NCI-H1105 (cell line): ENCODE measurements at places on chromosomes 16 and 17.
A peak's percentile ranks its signal among the peaks of the same experiment; 100 is the strongest.

DNA sequence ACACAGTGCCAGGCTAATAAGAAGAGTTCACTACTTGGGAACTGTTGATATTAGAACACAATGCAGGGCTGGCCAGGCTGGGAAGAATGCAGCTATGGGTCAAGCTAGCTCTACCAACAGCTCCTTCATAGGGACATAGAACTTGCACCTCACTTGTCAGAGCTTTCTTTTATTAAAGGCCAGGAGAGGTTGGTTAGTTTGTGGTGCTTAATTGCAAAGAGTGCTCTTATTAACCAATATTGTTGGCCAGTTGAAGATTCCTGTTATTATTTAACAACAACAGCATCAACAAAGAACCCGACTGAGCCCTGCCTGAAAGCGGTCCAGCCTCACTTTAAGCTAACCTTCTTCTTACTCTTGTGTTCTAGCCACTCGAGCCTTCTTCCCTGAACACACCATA, 43.4 kb upstream of the ANKFN1 start:
- no peak for DNase-seq

DNA sequence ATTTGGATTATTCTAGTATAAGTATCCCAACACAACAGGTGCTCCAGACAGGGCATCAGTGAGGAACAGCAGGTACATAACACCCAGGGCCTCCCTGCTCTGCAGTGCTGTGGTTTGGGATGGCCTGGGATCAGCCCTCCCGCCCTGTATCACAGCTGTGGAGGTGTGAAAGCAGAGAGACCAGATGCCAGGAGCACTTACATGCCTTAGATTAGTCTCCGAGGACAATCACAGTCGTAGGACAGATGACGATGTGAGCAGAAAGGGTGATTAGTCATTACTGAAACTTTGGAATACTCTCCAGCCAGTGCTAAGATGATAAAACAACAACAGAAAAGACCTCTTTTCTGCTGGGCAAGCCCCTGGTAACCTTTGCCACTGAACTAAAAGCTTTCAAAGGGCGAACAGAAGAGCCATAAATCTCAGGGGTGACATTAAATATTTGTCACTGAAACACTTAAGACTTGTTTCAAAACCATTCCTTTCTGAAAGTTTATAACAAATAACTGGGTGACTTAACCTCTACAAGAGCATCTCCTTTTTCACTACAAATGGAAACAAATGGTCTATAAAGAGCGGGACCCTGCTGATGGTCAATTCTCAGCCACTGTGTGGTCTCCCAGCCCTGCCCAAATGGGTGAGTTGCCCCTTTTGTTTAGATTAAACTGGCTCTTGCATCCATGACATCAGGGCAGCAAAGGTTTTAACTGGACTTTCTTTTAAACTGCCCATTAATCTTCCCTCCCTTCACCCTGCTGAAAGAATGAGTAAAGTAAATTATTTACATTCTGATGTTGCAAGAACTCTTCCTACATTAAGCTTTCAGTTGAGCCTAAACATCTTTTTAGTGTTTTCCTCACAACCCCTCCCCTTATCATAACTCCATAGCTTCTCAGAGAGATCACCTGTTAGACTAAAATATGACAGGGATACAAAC, 183.1 kb upstream of the COX10 start:
- no peak for DNase-seq

GRCh38 chr17:7807206-7807605, 26.8 kb upstream of the KDM6B start:
- no peak for DNase-seq

DNA sequence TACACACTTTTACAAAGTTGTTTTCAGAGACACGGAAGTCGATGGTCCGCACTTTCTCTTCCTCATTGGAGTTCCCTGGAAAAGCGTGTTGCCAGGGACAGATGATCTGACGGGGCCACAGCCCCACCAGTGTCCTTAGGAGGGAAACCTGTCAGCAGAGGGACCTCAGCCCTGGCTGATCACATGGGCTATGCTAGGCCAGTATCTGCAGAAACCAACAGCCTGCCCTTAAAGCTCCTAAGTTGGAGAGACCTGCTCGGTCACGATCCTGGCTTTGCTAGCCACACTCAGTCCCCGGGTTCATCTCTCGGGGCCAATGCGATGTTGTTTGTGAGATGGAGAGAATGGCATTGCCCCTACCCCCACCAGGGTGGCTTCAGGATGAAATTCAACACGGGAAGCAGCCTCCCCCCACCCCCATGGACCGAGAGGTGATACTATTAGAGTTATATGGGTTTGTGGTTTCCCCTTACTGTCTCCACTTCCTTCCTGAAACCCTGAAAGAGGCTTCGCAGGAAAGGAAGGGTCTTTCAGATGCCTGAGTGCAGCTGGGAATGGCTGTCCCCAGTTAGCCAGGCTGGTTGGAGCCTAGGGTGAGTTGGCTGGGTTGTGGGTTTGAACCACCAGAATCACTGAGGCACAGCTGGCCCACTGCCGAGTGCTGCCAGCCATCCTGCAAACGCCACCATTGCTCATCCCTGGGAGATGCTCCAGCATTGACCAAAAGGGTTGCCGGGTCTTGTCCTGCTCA, 16.6 kb downstream of the RMI2 start:
- DNase-seq: no peak

DNA sequence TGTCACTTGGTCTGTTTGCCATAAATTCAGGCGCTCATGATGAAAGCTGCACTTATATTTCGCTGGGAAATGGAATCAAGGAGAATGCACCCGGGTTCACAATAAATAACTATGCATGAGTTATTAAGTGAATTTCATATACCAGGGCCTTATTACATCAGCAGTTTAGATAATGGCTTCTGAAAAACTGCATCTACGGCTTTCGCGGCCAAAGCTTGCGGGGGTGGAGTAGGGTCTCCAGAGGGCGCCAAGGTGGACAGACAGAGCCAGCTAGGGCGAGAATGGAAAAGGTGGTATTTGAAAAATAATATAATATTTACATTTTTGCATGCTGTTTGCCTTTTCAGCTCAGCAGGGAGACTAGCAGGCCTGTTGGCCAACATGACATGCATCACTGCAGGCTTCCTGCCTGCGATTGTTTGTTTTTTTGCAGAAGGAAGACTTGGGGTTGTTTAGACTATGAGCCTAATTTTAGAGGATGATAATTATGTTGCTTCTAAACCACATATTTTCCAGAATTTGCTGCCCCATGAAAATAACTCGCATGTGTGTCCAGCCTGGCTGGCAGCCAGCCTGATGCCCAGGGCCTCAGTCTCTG, 173.8 kb upstream of the IRX3 start:
- no peak for DNase-seq

DNA sequence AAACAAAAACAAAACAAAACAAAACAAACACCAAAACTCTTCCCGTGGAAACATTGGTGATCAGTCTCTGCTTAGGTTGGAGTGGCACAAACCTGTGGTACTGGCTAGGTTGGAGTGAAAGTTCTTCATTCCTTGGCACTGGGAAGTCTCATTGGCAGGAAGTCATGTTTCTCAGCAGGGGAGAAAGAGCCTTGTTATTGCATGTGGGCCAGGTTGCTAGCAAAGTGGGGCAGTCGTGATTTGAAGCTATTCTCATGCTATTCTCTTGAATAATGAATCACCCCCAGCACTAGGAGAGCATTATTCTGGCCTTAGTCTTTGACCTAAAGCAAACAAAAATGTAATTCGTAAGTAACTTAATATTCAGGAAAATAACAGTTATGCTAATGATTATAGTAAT, 24.3 kb upstream of the B4GALNT2 start:
- no peak for DNase-seq

- DNase-seq: peak; percentile 25
Observed at GRCh38 chr16:23148513-23149266, 562 bp downstream of the USP31 start.

- DNase-seq: no peak
Observed at GRCh38 chr16:56275076-56275475, 83.8 kb downstream of the GNAO1 start.

- no peak for DNase-seq
Observed at GRCh38 chr16:24298548-24299167, 42.5 kb downstream of the CACNG3 start.

GRCh38 chr16:86367291-86368072, 142.8 kb upstream of the FOXF1 start:
- no peak for DNase-seq

DNA sequence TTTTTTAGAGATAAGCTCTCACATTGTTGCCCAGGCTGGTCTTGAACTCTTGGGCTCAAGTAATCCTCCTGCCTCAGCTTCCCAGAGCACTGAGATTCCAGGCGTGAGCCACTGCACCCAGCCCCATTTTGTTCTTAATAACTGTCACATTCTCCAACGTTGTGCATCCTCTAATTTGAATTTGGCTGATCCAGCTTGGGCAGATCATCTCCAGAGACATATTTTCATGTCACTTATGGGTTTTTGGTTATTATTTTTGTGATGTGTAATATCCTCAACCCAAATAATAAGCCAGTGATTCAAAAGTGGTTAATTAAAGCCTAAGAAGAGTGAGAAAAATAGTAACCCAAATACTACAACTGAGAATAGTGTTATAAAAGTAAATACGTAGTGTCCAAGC, 16.2 kb upstream of the COL1A1 start:
- no peak for DNase-seq

- no peak for DNase-seq
Observed at GRCh38 chr17:68697850-68698361, 96.7 kb upstream of the FAM20A start.

- DNase-seq: no peak
Observed at GRCh38 chr17:14833201-14833785, 431.8 kb downstream of the PMP22 start.

DNA sequence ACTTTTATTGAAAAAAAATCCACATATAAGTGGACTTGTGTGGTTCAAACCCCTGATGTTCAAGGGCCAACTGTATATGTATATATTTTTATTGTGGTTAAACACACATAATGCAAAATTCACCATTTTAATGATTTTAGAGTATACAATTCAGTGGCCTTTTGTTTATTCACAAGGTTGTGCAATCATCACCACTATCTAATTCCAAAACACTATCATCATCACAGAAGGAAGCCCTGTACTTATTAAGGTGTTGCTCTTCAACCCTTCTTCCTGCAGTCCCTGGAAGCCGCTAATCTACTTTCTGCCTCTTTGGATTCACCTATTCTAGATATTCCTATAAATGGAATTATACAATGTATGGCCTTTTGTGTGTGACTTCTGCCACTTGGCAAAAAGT, 23.0 kb downstream of the MAP2K6 start:
- no peak for DNase-seq

- no peak for DNase-seq
Observed at GRCh38 chr17:16924696-16925440, 47.0 kb downstream of the TNFRSF13B start.

DNA sequence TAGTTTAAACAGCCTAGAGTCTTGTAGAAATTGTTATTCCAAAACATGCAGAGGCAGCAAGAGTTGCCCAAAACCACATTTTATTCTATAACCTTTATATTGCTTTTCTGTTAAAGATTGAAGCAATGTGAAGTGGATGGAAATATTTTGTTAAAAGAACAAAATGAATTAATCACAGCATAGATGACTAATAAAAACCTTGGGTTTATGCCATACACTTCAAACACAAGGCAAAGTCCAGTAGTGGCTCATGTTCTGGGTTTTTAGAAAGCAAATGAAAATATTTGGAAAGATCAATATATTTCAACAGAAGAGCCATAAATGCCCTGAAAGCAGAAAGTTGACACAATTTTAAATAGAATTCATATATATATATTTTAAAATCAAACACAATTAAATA, 36.7 kb upstream of the ULK2 start:
- DNase-seq: no peak

DNA sequence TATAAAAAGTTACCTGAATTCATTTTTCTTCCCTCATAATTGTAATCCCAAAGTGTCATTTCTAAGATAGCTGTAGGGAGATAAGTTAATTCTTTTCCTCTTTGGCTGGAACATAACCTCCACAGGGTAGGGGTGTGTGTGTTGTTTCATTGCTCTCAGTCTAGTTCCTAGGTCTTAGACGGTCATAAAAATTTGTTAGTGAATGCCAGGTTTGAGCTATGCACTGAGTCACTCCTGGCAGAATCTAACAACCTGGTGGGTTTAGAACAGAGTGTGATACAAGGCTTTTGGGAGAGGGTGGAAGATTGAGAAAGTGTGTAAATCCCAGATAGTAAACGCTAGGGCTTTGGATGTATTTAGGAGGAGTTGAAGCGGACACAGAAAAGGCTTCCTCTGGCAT, 894 bp upstream of the PHKG2 start:
- DNase-seq: no peak

GRCh38 chr17:2995886-2996809, 67.3 kb downstream of the OR1D5 start:
- no peak for DNase-seq

- peak; percentile 48 for DNase-seq
Observed at GRCh38 chr17:46002311-46002972, 3.4 kb downstream of the STH start.

- no peak for DNase-seq
Observed at GRCh38 chr17:42307362-42307927, 19.1 kb downstream of the STAT5A start.

DNA sequence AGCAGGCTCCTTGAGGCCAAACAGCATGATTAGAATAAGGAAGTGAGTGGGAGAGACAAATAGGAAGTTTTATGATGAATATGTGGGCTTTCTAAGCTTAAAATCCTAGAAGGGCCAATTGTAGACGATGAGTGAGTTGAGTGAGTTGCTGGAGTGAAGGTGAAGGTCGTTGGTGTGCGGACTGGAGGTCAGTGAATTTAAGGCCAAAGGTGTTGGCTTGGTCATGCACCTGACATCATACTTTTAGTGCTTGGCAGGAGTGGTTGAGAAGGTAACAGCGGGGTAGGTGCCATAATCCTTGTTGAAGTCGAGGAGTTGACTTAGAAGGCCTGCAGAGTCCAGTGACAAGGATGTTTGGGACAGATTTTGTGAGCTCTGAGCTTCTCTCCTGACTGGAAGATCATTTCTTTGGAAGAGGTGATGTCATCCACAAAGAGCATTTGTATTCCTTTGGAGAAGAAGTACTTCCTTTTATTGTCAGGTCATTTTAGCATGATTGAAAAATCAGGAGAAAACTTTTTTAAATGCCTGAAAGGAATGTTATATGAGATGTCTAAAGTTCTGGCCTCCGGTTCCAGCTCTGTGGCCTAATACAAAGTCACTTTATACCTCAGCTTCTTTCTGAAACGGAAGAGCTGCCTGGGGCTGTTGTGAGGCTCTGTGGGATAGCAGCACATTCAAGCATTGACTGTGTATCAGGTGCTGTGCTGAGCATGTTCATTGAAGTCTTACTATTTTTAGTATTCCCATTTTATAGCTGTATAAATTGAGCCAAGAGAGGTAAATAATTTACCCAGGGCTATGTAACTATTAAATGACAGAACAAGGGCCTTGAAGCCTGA, 53.6 kb upstream of the TBX2 start:
- DNase-seq: no peak

GRCh38 chr16:2964475-2965336, 631 bp downstream of the KREMEN2 start:
- DNase-seq: peak; percentile 66

GRCh38 chr16:50540711-50541007, 7.5 kb upstream of the NKD1 start:
- no peak for DNase-seq

- no peak for DNase-seq
Observed at GRCh38 chr16:4698321-4699045, 5.1 kb downstream of the NUDT16L1 start.

GRCh38 chr17:17542906-17543635, 46.9 kb upstream of the RASD1 start:
- DNase-seq: no peak

- DNase-seq: no peak
Observed at GRCh38 chr16:70493802-70494201, 29.6 kb downstream of the COG4 start.
